MCF 10A (cell line): ENCODE measurements at places on chromosomes 12 and 14.

GRCh38 chr12:11902525-11902875 lies 168.2 kb upstream of the BCL2L14 start:
- DNase-seq = no peak

GRCh38 chr12:132658149-132658894 lies 28.8 kb downstream of the POLE start:
- no peak for DNase-seq

GRCh38 chr14:42163136-42163535 lies 556.5 kb downstream of the LRFN5 start:
- no peak for DNase-seq

GRCh38 chr14:78782551-78782950 lies 612.4 kb downstream of the NRXN3 start:
- DNase-seq = peak; percentile 12

DNA sequence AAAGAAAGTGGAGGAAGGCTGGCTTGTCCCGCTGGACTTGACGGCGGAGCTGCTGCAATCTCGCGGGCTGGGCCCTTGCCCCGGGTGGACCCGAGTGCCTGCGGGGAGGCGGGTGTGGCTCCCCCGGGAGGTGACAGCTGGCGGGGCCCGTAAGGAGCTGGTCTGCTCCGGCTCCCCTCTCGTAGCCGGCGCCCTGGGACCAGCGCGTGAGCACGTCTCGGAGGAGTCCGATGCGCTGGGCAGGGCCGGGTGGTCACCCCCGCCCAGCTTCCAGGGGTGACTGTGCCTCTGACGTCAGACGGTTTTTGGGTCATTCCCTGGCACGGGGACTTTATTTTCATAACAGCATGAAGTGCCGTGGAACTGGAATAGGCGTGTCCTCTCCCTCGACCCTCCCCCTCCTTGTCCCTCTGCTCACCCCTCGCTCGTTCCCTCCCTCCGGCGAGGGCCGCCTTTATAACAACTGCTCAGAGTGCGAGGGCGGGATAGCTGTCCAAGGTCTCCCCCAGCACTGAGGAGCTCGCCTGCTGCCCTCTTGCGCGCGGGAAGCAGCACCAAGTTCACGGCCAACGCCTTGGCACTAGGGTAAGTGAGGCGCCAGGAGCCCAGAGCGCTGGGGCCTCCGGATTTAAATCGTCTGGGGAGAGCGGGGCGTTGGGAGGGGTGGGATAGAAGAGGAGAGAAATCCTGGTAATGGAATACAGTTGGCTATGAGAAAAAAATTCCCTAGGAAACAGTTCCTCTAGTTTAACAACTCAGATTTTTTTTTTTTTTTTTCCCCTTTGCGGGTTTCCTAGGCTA lies at the start of gene GPRC5A:
TSS of gene GPRC5A (plus strand) at position 483 of the 801 bp plus-strand sequence. CDS start 16,688 bp downstream, outside the sequence.
- peak; percentile 97 for DNase-seq

GRCh38 chr12:126404293-126404881 lies 1339.2 kb downstream of the AACS start:
- DNase-seq = no peak

DNA sequence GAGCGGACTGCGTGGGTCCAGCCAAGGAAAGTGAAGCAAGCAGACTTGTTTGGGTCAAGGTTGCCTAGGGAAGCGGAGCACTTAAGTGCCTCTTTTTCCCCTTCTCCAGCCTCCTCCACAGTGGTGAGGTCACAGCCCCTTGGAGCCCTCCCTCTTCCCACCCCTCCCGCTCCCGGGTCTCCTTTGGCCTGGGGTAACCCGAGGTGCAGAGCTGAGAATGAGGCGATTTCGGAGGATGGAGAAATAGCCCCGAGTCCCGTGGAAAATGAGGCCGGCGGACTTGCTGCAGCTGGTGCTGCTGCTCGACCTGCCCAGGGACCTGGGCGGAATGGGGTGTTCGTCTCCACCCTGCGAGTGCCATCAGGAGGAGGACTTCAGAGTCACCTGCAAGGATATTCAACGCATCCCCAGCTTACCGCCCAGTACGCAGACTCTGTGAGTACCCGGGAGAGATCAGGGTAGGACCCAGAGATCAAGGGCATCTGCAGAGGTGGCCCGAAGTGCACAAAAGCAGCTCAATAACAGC lies at the start of gene TSHR:
TSS of gene TSHR (plus strand) at position 206 of the 526 bp plus-strand sequence. CDS start at position 266, 60 bp downstream.
- DNase-seq = no peak

- no peak for DNase-seq
These were observed 443.6 kb upstream of the SYT1 start for GRCh38 chr12:78420991-78421390.

GRCh38 chr12:114673169-114673833 lies 10.7 kb downstream of the TBX3 start:
- no peak for DNase-seq

DNA sequence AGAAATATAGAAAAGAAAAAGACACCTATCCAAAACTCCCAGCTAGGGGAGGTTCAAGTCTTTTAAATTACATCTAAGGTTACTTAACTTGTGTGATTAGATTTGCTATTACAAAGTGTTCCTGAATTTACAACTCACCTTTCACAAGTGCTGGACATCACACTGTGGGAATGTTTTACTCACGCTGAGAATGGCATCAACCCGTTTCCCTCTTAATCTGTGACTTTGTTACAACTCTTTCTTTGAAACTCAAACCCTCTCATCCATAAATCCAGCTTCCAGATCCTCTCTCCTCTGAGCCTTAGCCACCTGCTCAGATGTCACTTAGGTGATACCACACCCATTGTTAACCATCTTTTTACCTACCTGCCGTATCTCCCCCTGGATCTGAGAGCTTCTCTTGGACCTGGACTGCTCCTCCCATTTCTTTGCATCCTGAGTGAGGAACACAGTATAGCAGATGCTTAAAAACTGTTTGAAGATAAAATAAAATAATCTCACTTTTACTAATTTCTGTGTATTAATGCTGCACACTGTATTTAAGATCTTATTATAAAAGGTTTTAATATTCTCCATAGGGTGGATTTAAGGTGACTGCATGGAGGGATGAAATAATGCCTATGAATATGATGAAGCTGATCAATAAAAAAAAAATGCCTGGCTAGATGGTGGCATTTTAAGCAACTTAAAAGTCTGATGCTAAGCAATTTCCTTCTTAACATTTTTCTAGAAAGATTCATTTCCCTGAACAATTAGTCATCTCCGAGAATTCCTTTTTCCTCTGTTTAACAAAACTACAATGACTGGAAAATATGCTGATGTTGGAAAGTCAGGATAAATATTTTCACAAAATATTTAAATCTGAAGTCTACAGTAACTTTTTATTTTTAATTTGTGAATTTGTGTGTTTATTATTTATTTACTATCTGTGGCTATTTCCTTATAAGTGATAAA lies 39.1 kb upstream of the NAP1L1 start:
- DNase-seq = no peak
